A549 (cell line): ENCODE measurements at places on chromosomes 5 and 9.

DNA sequence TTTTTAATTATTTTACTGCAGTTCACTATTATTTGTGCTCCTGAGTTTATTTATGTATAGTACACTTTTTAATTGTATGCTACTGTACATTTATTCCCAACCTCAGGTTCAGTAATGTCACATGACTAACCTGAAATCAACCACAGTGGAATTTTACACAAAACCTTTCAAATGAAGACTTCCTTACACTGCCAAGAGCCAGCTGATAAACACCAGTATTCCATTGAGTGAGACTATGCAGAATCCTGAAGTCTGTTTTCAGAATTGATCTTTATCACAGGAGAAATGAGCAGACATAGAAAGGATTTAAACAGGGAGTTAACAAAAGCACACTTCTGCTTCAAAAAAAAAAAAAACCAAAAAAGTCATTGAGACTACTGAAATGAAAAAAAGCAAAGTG lies 219.5 kb downstream of the PRR16 start:
- no peak for DNase-seq

GRCh38 chr9:108536836-108537601 lies 318.8 kb downstream of the ACTL7B start:
- DNase-seq = no peak

DNA sequence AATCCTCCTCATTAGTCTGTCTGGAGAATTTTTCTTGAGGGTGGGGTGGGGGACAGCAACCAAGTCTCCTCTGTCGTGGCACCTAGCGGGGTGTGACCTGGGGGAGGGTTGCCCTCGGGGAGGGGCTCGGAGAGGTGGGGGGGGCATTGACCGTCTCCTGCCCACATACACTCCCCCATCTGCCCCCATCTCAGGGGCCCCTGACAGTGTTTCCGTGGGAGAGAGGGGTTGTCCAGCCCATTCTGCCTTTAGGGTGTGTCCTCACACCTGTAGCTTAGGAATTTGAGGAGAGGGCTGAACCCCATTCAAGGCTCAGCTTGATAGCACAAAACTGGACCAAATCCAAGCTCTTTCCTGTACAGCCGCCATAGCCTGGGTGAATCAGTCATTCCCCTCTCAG lies 5.9 kb upstream of the CXXC5 start:
- no peak for DNase-seq

- DNase-seq = no peak
These were observed 96.3 kb downstream of the ZNF608 start for GRCh38 chr5:124650147-124650561.

DNA sequence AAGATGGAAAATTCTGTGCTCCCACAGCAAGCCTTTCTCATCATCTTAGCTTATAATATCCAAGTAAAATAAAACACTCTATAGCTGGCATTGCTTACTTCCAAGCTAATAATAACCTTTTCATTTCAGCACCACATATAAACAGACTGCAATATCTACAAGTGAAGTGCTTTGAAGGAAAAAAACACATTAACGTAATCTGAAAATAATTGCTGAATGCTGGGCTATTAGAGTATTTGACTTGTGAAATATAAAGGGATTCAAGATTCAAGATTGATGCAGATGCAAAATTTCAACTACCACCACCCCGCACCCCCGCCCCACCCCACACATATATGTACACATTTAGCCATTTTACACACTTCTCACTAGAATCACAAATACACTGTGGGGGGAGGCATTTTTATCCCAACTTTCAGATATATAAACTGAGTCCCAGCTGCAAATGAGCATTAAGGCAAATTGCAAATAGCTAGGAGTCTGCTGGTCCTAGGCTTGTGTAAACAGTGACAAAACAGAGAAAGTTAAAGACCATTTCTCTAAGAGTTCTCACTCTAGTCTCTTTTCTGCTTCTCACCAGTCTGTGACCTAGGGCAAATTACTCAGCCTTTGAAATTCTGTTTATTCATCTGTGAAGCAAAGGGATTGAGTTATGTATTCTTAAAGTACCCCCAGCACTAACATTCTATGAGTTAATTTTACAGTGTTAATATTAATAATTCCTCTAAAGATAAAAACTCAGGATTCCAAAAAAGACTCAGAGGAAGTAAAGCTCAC lies 489.4 kb downstream of the PRELID2 start:
- no peak for DNase-seq

DNA sequence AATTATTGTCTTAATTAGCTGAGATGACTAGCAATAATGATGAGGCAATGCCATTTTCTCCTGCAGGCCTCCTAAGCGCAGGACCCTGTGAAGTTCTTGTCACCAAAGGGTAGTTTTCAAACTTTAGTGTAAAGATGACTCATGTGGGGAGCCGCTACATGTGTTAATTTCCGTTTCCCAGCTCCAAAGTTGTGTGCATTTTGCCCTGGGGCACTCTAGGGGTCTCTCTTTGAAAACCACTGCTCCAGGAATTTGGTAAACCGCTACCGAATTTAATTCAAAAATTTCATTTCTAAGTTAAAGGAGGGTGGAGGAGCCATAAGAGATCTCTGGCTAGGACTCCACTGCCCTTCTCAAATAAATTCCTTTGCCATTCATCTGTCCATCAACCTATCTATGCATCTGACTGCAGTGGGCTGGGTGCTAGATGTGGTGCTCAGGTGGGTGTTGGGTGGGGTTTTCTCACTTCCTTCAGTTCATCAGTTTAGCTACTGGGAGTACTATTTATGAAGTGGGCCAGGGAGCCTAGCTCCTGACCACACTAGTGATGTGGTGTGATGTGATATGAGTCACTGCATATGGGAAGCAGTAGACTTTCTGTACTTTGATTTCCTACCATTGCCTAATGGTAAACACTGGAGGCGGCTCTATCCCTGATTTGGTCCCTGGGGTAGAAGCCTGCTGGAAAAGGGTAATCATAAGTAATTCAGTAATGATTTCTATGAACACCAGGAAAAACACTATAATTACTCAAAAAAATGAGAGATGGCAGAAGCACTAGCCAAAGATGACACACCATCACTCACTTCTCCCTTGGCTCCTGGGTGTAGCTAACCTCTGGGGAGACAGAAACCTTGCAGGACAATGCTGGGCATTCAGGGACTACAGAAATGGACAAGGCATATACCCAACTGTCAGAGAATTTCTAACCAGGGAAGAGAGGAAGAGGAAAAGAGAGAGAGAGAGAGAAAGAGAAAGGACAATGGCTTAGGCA lies 4.0 kb upstream of the ZSWIM6 start:
- peak; percentile 73 for DNase-seq

DNA sequence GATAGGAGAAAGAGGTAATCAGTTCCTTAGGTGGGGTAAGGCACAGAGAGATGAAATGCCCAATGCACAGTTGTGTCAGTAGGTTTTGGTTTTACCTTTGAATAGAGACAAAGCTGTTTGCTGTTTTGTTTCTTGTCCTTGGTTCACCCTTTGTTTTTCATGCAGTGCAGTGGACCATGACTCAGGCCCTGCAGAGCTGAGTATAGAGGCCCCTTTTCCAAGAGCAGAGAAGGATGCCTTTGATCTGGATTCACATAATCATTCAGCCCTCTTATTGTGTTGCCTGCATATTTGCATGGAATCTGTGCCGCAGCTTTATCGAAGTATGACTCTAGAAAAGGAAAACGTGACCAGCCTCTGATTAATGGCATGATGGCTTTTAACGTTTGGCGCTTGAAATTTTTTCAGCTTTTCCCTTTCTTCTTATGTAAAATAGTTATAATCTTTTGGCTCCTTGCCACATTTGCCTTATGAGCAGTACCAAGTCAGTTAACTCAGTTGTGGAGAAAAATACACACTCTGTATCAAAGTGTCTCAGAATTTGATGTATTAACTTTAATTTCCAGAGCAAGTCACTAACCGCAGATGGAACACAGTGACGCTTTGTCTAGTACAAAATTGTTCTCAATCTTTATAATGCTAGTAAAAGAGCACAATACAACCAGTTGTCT lies 197.6 kb downstream of the KDM4C start:
- DNase-seq = no peak

DNA sequence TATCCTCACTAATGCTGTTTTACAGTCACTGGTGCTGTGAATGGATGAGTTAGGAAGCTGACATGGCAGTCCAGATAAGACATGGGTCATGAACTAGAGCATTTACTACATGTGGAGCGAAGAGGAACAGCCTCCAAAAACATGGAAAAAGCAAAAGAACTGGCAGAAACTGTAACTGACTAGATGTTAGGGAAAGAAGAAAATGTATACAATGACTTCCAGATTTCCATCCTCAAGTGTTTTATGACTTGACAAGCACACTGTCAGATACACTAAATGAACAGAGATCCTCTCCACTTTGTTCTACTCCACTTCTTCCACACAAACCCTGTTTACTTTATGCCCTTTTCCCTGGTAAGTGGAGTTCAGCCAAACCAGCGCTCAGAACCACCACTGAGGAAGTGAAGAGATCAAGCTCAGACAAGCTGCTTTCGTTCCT lies 11.5 kb downstream of the HMGCS1 start:
- no peak for DNase-seq

DNA sequence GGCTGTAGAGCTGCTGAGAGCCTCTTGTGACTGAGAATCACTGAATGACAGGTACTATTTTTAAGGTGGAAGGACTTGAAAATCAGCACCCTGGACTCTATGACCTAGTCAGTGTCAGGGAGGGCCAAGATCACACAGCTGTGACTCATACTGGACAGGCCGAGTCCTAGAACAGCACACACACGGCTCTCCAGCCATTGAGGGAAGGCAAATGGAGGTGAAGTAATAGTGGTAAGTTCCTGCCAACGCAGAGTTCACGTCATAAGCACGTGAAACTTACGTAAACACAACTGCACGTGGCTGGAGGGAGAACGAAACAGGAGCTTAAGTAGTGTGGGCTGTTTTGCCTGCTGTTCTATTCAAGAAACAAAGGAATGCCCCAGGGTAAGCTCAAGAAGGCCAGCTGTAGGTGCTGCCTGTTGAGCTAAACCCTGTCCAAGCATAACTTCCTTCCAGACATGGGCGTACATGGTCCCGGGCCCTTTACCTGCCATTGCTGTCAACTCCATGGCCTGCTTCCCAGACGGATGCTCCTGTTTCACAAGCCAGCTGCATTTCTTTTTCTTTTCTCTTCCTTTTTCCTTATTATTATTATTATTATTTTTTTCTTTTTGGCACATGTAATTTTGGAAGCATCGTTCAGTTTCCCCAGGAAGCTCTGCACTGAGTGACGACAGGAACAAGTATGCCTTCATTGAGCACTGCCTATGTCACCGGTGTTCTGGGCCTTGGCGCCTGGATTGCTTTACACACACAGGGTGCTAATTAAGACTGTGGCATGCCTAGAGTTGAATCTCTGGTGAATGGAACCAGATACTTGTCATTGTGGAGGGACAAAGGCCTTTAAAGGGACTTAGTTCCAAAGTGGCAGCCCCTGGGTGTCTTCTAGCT lies 10.2 kb upstream of the LCP2 start:
- peak; percentile 70 for DNase-seq

DNA sequence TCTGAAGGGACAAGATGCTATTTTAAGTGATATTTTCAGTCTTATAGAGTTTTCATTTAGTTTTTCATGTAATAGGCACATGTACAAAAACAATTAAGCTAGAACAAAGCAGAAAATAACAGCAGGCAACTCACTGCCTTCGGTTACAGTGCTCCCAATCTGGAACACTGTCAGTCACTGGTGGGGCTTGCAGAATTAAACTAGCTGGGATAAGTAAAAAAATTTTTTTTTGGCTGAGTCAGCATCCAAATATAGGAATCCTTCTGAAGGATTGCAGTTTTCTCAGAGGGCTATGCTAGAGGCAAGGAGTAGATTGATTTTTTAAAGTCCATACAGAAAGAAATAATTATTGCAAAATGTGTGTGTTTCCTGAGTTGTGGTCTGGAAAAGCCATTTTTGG lies 250.2 kb upstream of the RFX3 start:
- DNase-seq = no peak

GRCh38 chr9:101650142-101650541 lies 55.4 kb upstream of the PPP3R2 start:
- no peak for DNase-seq

DNA sequence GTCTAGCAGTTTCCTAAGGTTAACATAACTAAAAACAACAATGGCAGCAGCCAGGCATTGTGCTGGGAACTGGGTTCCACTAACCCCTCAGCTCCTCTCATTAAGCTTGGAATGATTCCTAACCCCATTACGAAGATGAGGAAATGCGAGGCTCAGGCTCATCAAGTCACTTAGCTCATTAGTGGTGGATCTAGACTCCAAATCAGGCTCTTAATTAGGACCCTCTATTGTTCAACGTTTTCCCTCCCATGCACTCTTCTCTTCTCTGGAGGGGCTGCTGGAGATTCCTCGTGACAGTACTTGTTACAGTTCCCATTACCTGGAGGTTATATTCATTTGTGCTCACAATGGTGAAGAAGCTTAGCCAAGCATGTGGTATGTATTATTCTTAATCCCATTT lies 6.5 kb downstream of the TAS2R1 start:
- DNase-seq = no peak

DNA sequence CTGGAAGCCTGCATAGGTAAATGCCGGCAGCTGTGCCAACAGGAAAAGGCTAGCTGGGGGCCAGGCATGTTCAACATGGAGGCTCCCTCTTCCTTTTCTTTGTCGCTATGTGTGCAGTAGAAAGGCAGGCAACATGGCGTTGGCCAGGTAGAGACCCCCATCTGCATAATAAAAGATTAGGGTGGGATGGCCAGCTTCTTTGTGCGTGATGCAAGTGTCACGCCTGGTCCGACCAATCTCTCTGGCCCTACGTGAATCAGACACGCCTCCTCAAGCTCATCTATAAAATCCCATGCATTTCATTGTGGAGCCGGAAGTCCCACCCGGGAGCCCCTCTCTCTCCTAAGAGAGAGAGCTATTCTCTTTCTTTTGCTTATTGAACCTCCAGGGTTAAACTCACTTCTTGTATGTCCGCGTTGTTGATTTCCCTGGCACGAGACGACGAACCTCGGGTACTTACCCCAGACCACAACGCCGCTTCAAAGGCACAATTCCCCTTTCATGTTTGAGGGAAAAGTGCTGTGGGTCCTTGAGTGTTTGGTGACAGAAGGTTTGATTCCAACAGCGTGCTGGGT lies 25.0 kb upstream of the C5orf47 start:
- DNase-seq = no peak

DNA sequence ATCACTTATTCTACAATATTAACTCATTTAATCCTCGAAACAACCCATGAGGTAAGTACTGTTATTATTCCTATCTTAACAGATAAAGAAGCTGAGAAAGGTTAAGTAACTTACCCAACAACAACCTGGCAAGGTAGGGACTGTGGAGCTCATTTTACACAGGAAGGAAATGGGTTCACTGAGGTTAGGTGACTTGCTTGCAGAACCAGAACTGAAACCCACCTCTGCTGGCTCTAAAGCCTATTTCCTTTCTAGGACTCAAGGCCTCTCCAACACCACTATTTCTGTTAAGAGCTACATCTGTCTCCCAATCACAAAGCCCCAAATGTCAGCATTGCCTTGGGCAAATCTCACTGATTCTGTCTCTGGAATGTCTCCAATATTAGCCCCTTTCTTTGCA lies 38.9 kb upstream of the IFNK start:
- no peak for DNase-seq

- DNase-seq = no peak
These were observed 375.0 kb upstream of the RGMB start for GRCh38 chr5:98398465-98398864.

GRCh38 chr5:58793888-58794657 lies 211.2 kb downstream of the RAB3C start:
- DNase-seq = no peak

GRCh38 chr5:124630767-124631704 lies 115.4 kb downstream of the ZNF608 start:
- DNase-seq = no peak
